ENCODE measurements at places on chromosomes 12 and 14.

DNA sequence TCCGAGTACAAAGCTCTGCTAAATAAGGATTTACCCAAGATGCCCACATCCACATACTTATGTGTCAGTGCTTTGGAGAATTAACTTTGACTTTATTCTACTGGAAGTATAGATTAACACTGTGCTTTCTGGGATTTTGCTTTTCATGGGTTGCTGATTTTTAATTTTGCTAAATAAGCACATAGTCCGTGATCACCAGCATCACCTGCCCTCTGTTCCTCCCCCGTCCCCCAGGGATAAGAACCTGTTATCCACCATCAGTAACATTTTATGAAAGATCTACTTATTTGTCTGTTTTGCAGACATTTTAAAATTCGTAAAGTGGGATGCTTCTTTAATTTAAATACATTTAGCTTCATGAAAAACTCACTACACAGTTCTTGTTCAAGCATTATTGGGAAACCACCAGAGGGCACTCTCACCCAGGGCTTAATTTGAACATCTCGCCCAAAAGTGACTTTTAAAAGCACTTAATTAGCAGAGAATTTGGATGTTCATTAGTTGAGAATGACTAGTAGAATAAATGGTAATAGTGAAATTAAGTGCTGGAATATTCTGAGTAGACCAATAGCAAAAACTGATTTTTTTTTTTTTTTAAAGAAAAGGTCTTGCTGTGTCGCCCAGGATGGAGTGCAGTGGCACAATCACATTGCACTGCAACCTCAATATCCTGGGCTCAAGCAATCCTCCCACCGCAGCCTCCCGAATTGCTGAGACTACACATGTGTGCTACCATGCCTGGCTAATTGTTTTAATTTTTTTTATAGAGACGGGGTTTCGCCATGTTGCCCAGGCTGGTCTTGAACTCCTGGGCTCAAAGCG, 35.7 kb downstream of the MRPL42 start:
- DNase-seq, result peak; percentile 3

GRCh38 chr12:107530701-107531100, 154.9 kb upstream of the PWP1 start:
- no peak for DNase-seq

GRCh38 chr14:75806352-75806832, 145.3 kb downstream of the TTLL5 start:
- DNase-seq, result peak; percentile 19

DNA sequence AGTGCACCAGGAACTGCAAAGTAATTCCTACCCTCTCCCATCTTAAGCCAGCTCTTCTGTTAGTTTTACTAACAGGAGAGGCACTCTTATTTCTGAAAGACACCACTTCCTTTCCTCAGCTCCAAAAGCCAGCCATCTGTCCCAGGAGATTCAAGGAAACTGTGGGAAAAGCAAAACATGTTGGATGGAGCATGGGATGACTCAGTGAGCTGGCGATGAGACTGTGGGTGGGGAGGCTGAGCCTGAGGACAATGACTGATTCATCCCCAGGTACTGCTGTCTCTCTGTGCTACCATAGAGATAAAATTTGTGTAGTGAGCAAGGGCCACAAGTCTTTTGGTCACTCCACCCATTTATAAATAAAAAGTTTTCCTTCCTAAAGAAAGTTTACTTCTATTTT, 141.4 kb downstream of the MYRFL start:
- no peak for DNase-seq

DNA sequence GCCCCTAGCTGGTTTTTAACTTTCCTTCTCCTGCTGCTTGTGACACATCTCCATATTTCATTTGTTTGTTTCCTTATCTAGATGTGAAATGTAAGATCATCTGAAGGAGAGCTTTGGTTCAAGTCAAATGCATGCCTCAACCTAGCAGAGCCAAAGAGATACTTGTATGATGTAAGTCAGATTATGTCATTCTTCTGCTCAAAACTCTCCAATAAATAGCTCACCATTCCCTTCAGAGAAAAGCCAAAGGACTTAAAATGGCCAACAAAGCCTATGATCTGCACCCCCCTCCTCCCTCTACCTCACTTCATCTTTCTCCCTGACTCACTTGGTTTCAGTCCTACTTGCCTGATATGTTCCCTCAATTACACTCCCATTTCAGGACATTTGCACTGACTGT, 68.1 kb downstream of the COX16 start:
- no peak for DNase-seq

- no peak for DNase-seq
Observed at GRCh38 chr12:112124918-112125249, 476 bp upstream of the TRAFD1 start.

Data from NCI-H524 (cell line).